ENCODE measurements at places on chromosomes 3 and 15.

DNA sequence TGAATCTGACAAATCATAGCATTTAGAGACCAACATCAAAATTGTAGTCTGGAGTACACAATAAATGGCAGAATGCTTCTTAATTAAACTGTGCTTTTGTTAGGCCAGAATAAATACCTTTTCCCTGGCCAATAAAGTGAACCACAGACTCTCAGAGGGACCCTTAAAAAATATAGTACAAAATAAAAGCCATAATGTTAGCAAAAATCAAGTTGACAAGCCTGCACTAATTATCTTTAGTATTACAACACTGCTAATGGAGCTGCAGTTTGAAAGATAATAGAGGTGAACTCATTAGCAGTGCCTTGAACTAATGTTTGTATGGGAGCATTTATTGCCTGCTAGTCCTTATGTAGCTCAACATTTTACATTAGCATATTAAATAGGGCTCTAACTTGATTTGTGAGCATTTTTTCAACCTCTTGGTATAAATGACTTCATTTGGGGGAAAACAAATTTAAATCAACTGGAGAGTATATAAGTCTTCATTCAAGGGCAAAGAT, 801.3 kb downstream of the EPHA3 start:
- no peak for DNase-seq

- DNase-seq, result no peak
These were observed 236.4 kb downstream of the THRB start for GRCh38 chr3:24258260-24258659.

- no peak for DNase-seq
These were observed at the start of gene ZDHHC19 for GRCh38 chr3:196210673-196211556. ZDHHC19 (minus strand) TSS chr3:196211400; CDS start chr3:196211315, 85 bp downstream.

DNA sequence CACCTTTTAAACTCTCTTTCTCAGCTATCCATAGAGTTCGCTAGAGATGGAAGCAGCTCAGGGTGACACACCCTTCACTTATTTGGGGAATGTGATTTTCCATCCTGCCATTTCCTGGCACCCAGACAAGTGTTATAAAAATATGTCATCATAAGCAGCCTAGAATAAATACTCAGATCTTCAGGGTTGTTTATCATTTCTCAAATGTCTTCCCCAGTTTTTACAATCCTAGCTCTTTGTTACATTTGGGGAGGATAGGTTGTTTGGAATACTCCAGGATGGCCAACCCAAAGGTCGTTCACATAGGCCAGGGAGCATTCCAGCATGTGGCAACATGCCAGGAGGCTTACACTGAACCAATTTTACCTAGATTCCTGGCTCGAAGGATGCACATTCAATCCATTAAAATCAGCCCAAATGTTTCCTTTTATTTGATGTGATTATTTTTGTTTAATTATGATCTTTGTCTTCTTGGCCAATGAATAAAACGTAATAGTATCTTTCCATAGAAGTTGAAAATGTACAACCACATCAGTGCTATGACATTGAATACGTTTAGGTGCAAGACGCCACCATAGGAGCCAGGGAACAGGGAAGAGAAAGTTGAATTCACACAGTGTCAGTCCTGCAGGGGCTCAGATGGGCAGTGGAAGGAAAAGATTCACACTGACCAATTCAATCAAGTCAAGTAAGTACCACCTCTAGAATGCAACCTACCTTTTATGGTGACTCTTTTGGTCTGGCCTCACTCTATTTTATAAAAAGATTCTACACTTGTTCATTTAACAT, 537.7 kb upstream of the MDFIC2 start:
- DNase-seq, result no peak

GRCh38 chr3:49007771-49008528, 759 bp downstream of the WDR6 start:
- peak; percentile 71 for DNase-seq

- peak; percentile 1 for DNase-seq
These were observed 539.0 kb downstream of the FGF12 start for GRCh38 chr3:192188218-192188835.

Measured in stimulated activated CD8-positive, alpha-beta memory T cell treated with anti-CD3 and anti-CD28 coated beads, Interleukin-15, amount 100 ng/mL, for 24 hours (primary cell).